ENCODE measurements at places on chromosomes 4 and X. TPM values are rescaled to one million over a fixed set of nuclear protein-coding genes. Genes with fewer than 3 reads are reported as not detected.
A peak's percentile ranks its signal among the peaks of the same experiment; 100 is the strongest.

DNA sequence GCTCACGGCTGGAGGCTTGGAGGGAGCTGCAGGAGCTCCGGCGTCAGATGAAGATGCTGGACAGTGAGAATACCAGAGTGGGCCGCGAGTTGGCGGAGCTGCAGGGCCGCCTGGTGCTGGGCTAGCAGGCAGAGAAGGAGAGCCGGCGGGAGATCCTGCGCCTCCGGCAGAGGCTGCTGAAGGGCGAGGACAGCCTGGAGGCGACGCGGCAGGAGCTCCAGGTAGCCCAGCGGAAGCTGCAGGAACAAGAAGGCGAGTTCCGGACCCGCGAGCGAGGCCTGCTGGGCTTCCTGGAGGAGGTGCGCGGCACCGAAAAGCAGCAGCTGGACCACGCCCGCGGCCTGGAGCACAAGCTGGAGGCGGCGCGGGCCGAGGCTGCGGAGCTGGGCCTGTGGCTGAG lies 14.7 kb downstream of the SMIM10L2A start:
- DNase-seq: no peak

- DNase-seq: peak; percentile 46
These were observed 36.8 kb upstream of the VMA21 start for GRCh38 chrX:151359931-151360871.

DNA sequence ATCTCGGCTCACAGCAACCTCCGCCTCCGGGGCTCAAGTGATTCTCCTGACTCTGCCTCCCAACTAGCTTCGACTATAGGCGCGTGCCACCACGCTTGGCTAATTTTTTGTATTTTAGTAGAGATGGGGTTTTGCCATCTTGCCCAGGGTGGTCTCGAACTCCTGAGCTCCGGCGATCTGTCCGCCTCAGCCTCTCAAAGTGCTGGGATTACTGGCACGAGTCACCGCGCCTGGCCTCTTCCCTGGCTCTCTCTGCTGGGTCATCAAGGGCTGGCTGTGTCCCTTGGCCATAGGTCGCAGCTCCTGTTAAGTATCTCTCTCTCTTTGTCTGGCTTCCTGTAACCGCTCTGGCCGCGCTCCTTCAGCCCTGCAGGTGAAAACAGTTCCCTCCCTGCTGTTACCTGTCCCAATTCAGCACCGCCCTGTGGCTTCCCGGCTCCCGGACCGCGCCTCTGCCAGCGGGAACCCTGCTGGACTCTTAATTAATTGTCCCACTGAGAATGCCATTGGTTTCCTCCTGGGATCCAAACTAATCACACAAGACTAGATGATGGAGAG lies 1.3 kb upstream of the RGS12 start:
- DNase-seq: peak; percentile 78

GRCh38 chr4:166174717-166175490 lies 301.9 kb downstream of the TLL1 start:
- DNase-seq: no peak

DNA sequence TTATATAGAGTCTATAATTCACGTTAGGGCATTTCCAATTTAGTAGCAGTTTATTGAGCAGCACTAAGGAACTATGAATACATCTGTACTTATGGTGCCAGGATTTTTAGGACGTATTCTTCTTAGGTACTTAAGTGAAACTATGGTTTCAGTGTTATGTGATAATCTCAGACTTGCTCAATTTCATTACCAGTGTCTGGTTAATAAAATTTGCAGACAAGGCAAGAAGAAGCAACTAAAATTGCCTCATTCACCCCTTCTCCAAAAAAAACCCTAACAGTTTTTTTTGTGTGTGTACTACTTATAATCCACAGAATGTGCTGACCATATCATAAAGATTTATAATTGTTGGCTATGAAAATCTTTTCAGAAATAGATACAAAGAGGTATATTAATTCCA lies 6.0 kb upstream of the CXCL10 start:
- DNase-seq: no peak

DNA sequence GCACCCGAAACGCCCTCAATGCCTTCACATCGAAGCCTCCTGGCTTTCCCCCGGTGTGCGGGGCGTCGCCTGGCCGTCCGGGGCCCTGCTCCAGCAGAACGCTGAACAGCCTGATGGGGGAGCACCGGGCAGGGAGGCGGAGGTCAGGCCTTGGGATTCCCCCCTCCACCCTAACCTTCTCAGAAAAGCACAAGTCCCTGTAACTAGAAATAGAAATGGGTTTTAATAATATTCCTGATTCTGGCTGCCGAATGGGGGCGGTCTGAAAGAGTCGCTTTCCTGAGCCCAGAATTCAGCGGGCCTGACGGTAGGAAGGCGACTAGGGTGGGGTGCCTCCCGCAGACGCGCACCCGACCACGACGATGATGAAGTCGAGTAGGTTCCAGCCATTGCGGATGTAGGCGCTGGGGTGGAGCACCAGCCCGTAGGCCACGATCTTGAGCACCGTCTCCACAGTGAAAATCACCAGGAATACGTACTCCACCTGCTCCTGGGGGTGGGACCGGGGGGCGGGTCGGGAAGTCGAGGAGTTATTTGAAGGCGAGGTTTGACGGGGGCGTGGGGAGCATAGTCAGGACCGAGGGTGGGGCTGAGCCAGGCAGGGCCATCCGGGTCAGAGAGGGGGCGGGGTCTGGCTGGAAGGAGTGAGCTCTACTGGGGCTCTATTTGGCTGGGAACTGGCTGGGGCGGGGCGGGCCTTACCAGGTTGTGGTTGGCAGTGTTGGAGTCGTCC lies 2.5 kb downstream of the CACNA1F start:
- DNase-seq: peak; percentile 52

DNA sequence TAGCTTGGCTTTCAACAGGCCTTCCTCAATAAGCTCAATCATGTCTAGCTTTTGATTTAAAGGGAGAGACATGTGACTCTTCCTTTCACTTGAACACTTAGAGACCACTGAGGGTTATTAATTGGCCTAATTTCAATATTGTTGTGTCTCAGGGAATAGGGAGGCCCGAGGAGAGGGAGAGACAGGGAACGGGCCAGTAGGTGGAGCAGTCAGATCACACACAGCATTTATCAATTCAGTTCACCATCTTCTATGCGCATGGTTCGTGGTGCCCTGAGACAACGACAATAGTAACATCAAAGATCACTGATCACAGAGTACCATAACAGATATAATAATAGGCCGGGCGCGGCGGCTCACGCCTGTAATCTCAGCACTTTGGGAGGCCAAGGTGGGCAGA lies 17.8 kb downstream of the ZNF81 start:
- DNase-seq: peak; percentile 32

DNA sequence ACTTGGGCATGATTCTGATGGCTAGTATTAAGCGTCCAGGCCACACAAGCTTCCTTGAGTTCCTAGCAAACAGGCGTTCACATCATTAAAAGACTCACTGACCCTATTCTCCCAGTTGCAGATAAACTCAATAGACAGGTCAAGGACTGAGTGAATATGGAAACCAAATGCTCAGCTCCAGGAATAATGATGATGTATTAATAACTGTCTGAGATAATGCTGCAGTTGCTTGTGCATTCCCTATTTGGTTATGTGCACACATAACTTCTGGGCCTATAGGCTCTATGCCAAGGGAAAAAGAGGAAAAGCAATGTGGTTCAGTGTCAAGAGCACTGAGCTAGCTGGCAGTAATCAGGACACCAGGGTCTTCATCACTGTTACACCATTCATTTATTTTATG lies 3.5 kb downstream of the RAB9B start:
- DNase-seq: no peak

DSPP gene
- total RNA-seq: not detected

- no peak for DNase-seq
These were observed 221.3 kb downstream of the STIM2 start for GRCh38 chr4:27081675-27082586.

GRCh38 chr4:138800421-138800820 lies 215.2 kb upstream of the NOCT start:
- DNase-seq: no peak

TBC1D9 gene
- 12.2 TPM for total RNA-seq

DNA sequence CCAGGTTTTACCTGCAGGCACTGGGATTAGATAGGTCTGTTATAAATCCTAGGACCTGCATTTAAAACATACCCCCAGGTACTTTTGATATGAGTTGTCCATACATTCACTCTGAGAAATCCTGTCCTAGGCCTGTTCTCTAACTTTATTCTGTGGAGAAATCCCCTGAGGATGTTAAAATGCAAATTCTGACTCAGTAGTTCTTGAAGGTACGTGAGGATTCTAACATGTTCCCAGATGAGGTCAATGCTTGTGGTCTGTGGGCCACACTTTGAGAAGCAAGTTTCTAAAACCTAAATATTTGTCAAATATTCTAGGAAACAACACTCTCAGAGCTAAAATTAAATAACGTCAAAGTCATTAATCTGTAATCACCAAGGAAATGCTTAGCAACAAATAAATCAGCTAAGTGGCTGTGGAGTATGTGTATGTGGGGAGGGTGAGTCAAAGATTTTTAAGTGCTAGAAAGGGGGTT lies 101.3 kb upstream of the MAGEB16 start:
- DNase-seq: no peak

ZCCHC18 gene
- total RNA-seq: not detected

DNA sequence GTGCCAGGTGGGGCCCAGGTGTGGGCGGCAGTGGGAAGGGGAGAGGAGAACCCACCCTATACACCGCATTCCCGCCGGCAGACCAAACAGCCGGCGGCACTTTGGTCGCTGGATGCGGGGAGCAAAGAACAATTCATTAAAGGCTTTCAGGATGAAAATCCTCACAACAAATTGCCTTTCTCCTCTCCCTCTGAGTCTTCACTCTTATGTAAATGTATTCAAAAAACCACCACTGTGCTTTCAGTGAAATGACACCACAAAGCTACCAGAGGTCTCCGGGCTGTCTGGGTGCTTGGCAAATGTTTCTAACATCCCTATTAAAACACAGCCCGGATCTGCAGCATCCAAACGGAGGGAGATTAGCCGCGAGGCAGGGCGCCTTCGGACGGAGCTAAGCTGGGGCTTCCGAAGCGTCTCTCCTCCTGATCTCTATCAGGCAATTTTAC lies 171.8 kb upstream of the TBL1X start:
- DNase-seq: no peak

GRCh38 chr4:101292901-101293300 lies 54.4 kb downstream of the PPP3CA start:
- no peak for DNase-seq

- no peak for DNase-seq
These were observed 293.5 kb upstream of the FAT1 start for GRCh38 chr4:187017147-187017546.

GRCh38 chr4:26782168-26782829 lies 78.3 kb upstream of the STIM2 start:
- DNase-seq: no peak

DNA sequence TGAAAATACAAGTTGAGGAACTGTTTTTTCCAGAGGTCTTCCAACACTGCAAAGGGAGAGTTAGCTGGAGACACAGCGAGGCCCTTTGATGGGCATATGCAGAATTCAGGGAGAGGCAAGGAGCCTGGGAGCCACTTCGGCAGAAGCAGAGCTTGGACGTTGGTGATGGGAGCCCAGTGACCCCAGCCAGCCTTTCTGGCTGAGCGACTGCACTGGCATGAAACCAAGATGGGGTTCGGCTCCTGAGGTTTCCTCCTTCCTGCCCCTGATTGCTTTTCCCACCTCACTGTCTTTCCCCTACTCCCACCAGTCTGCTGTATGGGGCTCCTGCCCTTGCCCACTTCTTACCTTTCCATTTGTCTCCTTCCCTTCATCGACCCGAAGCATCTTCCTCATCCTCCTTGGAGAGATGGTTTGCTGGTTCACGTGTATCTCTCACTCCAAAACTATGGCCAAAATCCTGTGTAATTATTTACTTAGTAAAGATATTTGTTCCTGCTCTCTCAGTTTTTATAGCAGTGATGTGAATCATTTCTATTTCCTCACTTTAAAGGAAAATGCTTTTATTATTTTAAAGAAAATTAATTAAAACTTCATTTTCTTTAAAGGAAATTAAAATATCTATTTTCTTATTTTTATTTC lies 100.5 kb downstream of the NFKB1 start:
- DNase-seq: no peak

DNA sequence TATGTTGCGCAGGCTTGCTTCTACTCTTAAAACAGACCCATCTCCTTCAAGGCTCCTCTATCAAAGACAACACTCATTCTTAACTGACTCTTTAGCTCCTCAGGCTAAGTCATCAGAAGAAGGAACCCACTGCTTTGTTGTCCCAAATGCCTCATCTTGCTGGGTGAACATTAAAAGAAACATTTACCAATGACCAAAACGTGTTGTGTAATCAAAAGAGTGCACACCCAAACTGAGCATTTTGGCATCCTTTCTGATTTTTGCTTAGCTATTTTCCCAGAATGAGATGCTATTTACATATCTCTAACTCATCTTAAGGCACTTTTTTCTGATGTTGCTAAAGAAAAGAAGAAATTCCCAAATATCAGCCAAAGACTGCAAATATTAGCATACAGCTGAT lies 131.7 kb upstream of the VCX3A start:
- no peak for DNase-seq

DNA sequence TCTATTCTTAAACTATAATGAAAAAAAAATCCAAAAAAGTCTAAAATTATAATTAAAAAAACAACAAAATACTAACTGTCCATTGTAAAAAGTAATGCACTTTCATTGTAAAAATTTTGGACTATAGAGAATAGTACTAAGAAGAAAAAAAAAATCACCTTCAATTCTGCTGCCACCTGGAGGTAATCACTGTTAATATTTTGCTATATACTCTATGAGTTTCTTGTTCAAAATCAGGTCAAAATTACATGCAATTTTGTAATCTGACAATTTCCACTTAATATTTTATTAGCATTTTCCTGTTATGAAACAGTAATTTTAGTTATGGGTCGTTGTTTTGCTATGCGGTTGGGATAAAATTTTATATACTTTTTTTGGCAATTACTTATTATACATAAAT lies 62.0 kb downstream of the HTT start:
- no peak for DNase-seq

DNA sequence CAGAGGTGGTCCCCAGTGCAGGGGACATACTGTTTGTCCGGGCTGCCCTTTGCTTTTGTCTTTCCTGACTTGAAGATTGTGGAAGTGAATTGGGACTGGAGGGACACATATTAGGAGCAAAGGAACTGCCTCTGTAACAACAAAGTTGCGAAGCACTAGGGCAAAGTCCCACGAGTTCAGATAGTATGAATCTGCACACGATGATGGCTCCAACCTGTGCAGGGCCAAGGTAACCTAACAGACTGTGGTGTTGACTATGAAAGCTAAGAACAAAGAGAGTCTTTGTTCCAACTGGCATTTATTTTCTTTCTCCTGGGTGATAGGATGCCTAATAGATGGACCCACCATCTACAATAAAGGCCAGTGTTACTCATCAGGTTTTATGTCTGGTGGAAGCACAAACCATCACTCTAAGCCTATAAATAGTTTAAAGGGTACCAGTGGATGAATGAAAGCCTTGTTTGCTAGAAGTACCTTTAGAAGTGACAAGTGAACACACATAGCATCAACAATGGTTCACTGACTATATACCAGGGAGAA lies 71.8 kb downstream of the TMA16 start:
- DNase-seq: no peak

- DNase-seq: no peak
These were observed 23.3 kb downstream of the ZNF280C start for GRCh38 chrX:130245441-130245840.

GRCh38 chrX:72121383-72121782 lies 10.3 kb downstream of the RTL5 start:
- peak; percentile 55 for DNase-seq
